ENCODE measurements at places on chromosomes 7 and 10.

DNA sequence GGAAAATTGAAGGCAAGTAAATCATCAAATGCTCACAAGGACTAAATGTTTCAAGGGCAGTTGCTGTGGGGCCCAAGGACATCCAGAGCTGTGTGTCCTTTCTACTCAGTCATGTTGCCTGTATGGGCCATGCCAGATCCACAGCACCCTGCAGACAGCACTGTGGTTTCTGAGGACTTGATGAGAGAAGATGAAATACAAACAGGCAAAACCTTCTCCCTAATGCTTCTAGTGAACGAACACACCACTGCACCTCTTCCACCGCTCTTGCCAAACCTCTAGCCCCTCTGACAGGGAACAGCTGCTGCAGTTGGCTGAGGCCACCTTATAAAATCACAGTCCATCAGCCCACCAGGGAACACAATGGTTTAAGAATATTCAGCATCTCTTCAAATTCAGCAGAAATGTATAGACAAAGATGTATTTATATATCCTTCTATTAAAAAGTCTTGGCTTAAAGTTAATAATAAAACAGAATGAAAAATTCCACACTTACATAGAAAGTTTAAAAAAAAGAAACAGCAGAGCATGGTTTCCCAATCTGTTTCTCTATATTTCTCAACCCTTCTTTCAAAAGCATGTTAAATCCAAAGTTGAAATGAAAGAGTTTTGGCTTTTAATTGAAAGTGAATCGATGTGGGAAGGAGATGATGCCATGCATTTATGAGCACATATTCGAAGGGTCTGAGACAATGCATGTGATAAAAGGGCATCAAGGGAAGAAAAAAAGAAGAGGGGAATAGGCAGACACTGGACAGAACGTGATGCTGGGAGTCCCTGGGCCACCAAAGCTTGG is 14.0 kb downstream of the CYP3A7 start:
- DNase-seq, result no peak

GRCh38 chr10:7512487-7512886 is 101.7 kb upstream of the SFMBT2 start:
- no peak for DNase-seq

DNA sequence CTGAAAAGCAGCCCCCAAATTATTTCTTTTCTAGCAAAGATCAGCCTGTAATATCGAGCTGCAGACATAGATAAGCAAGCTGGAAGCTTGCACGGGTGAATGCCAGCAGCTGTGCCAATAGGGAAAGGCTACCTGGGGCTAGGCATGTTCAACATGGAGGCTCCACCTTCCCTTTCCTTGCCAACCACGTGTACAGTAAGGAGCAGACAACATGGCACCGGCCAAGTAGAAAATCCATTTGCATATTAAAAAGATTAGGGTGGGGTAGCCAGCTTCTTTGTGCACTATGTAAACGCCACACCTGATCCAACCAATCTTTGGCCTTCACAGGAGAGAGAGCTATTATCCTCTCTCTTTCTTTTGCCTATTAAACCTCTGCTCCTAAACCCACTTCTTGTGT is 56.7 kb upstream of the SEPHS1 start:
- DNase-seq, result no peak

- no peak for DNase-seq
Measured at GRCh38 chr10:82452676-82453075, 577.7 kb downstream of the NRG3 start.

GRCh38 chr10:97687785-97688781 is 1.0 kb upstream of the AVPI1 start:
- DNase-seq, result no peak

- no peak for DNase-seq
Measured at GRCh38 chr10:11242443-11243387, 225.0 kb downstream of the CELF2 start.

- no peak for DNase-seq
Measured at GRCh38 chr10:79056361-79056735, 12.4 kb upstream of the ZMIZ1 start.

DNA sequence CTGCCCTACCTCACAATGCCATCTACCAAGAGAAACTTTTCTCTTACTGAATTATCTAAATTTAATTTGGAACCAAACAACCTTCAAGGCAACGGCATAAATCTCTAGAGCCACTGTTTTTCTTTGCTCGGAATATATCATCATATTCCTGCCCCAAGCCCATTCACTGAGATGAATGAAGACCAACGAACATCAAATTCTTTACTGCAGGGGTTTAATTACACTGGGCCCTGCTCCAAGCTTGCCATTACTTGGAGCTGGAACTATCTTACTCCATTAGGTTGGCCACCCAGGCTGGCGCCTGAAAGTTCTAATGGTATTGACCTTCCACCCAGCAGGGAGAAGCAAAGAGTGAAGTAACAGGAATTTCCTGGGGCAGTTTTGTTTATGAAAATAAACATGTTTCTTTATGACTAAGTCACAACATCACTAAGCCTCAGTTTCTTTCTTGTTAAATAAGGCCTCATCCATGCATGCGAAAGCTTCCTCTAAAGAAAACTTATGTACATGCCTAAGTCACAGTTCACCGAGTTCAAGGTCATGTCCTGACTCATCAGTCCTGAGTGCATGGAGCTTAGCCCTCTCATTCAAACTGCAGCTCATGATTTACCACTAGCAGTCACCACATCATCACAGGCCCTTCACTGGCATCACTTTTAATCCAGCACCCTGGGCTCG is 42.1 kb upstream of the ANAPC16 start:
- DNase-seq, result no peak

DNA sequence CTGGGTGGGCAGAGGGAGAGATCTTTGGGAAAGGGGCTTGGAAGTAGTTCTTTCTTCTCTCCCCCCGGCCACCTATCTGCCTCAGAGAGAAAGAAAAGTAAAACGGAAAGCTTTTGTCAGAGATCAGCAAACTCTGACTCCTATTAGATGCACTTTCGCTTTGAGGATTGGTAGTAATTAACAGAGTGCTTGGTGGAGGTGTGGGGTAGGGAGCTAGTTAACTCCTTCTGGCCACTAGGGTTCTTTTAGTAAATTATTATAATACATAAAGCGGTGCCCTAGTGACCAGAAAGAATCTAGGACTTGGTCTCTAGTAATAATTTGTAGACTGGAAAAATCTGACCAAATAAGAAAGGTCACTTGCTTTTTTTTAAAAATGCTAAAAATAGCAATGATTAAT is 54.6 kb downstream of the CPVL start:
- no peak for DNase-seq

DNA sequence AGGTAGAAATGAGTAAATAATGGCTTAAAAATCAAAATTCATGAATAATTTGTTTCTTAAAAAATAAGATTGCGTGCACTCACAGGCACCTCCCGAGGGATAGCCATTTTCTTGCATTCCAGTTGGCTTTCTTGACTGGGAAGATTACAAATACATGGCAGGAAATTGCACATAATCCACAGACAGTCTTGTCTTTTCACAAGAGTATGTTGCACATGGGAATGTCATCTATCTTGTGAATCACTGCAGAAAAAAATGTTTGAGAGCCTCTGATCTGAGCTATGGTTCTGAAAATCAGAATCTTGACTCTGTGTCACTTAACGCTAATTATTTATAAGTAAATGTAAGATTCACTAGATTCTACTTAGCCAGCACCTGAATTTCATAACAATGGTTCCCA is 74.1 kb upstream of the PRKG1 start:
- no peak for DNase-seq

DNA sequence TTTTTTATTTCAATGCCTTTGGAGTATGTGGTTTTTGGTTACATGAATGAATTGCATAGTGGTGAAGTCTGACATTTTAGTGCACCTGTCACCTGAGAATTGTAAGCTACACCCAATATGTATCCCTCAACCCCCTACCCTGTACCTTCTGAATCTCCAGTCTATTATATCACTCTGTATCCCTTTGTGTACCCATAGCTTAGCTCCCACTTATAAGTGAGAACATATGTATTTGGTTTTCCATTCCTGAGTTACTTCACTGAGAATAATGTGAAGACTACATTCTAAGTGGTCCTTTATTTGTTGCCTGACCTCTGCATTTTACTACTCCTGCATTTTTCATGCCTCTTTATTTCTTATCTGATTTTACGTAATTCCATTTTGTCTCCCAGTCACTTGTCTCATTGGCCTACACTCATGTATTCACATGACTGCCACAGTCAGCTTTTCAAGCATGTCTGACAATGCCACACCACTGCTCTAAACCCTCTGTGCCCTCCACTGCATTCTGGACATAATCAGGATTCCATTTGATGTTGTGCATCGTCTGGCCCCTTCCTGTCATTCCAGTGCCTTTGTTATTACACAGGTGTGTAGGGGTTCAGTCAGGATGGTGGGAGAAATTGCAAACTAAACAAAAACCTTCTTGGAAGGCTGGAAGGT is 1325.5 kb downstream of the XPNPEP1 start:
- no peak for DNase-seq

DNA sequence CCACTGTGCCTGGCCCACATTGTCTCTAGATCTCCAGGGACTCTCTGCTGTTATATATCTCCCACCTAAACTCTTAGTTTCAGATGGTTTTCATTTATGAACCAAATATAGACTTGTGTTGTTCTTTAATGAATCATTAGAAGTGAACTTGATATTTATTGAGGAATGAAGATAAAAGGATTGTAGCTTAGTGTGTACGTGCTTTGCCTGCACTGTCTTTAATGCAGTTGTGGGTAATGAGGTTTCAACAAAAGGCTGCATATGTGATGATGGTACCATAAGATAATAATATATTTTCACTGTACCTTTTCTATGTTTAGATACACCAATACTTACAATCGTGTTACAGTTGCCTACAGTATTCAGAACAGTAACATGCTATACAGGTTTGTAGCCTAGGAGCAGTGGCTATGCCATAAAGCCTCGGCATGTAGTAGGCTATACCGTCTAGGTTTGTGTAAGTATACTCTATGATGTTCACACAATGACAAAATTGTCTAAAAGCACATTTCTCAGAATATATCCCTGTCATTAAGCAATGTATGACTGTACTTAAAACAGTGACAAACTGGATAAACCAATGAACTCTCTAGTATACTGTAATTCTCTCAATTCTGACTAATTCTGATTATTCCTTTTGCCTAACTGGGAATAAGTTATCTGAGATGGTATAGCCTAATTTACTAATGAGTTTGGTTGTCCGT is 25.2 kb downstream of the VCL start:
- DNase-seq, result no peak

DNA sequence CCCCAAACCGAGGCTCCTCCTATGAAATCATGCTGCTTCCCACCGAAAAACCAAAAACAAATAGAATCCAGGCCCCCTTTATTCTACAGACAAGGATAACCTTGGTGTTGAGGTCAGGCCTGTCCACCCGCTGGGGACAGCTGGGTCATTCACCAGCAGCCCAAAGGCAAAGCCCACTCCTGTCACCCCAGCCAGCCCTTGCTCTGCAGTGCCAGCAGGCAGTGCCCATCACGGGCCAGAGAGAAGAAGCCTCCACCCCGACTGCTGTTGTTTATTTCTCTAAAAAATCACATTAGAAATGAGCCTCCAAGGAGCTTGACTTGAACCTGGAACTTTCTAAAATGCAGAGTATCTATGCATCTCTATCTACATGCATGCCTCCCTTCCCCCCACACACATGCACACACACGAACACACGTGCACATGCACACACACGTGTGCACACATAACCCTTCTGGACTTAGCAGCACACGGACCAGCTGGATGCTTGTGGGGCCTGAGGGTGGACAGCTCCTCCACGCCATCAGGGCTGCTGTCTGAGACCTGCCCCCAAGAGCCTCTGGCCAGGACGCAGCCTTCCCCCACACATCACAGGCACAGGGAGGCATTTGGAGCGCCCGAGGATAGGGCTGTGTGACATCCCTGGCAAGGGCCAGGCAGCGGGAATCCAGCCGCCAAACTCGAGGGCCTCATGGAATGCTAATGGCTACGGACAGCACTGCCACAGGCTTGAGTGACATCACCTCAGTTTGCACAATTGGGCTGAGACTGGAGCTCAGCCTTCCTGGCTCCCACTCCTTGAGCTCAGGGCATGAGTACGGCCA is 22.8 kb downstream of the PRKAG2 start:
- DNase-seq, result no peak

- no peak for DNase-seq
Measured at GRCh38 chr10:30052062-30052461, 7.3 kb downstream of the JCAD start.

DNA sequence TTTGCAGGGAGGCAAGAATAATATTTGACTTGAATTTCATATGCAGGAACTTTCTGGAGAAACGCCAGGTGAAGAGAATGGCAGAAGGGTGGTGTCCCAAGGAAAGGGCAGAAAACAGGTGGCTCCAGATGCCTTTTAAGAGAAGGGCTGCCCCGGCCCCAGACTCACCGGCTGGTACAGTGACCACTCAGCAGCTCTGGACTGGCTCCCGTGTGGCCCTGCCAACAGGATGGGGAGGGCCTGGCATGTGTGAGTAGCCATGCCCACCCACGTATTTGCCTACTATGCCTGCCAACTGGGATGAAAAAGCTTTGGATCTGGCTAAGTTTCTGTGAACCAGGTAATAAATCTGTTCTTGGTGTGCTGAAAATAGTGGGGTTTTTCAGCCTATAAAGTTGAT is 159.5 kb downstream of the PRKAG2 start:
- DNase-seq, result no peak

- no peak for DNase-seq
Measured at GRCh38 chr7:150388709-150389531, 9.8 kb downstream of the ZNF775 start.

GRCh38 chr10:114829160-114829909 is 7.8 kb downstream of the FHIP2A start:
- DNase-seq, result no peak

DNA sequence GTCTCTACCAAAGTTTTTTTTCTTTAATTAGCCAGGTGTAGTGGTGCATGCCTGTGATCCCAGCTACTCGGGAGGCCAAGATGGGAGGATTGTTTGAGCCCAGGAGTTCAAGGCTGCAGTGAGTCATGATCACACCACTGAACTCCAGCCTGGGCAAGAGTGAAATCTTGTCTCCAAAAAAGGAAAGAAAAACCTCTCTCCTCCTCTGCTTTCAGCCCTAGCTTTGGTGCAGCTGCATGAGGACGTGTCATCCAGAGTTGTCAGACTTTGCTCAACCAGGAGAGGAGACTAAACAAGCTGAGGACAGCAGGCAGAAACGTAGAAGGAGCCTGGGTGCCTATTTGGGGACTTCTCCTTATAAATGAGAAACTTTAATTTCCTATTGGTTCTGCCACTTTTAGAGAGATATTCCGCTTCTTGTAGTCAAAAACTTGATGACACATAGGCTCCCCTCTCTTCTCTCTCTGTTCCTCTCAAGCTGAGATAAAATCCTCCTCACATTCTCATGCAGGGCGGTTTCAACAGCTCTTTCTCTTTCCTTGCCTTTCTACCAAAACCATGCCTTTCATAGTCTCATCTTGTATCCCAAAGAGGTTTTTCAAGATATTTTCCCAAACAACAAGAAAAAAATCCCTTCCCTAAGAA is 205.4 kb downstream of the ARHGAP12 start:
- no peak for DNase-seq

- no peak for DNase-seq
Measured at GRCh38 chr10:12237265-12238220, 41.6 kb downstream of the CDC123 start.
